ENCODE measurements at places on chromosomes 6 and 20.
A peak's percentile ranks its signal among the peaks of the same experiment; 100 is the strongest.

GRCh38 chr6:115865914-115866313, 194.8 kb downstream of the FRK start:
- no peak for DNase-seq

- no peak for DNase-seq
Observed at GRCh38 chr6:38806271-38806670, 91.2 kb downstream of the DNAH8 start.

GRCh38 chr20:62266340-62266739, 28.0 kb downstream of the OSBPL2 start:
- DNase-seq, result no peak

DNA sequence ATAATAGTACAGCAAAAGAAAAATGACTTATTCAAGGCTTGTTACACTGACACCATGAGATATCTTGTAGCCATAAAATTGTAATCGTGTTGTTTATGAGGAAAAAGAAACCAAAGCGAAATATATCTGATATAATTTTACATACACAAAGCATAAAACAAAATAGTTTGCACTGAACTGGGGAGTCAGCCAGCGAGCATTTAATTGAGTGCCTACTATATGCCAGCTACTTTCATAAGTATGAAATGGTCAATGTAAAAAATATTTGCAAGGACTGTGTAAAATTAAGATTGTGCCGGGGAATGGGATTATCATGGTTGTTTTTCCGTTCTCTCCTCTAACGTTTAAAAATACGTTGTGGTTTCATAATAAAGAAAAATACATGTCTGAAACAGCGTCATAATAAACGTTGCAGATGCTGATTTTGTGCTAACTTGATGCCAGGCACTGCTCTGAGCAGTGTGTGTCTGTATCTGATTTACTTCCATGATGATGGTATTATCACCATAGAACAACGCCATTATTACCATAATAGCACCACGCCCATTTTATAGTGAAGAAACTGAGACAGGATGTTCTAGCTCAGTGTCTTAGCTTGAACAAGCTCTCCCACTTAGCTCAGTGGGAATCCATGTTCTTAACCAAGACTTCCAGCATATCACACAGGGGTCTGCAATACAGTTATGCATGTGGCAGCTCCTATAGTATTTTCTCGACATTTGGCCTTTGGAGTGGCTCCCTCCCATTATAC, 144.6 kb downstream of the BCAS1 start:
- DNase-seq, result no peak

- DNase-seq, result no peak
Observed at GRCh38 chr6:48078120-48078519, 32.9 kb downstream of the PTCHD4 start.

GRCh38 chr6:168002804-168003203, 5.3 kb downstream of the KIF25 start:
- no peak for DNase-seq

DNA sequence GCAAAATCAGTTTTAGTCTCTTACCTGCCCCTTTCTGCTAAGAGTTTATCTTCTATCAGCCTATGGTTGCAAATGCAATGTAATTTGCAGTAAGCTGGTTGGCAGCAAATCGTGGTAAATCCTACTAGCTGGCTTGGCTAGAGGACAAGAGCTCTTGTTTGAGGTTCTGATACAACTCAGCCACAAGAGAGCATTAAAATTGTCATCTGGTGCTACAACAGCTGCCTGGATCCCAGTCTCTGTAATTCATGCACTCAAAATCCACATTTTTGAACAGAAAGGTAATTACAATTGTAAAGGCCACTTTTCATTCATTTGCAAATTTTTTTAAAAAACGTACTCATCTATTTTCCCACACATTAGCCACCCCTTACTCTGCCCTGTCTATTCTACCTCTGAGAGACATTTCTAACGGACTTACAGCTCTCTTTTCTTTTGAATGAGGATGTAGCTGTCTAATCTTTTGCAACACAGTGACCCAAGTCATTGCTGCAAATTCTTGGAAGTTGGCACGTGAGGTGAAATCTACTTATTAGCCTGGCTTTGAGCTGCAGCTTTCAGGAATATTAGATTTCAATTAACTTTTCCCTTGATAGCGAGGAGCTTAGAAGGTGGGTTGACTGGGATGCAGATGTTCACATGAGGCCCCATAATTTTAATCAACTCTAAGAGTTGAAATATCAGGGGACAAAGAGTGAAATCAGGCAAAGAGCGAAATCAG, 54.0 kb upstream of the FAM184A start:
- no peak for DNase-seq

- no peak for DNase-seq
Observed at GRCh38 chr20:41411391-41411847, 44.8 kb upstream of the EMILIN3 start.

GRCh38 chr20:49854190-49854875, 41.7 kb downstream of the SLC9A8 start:
- no peak for DNase-seq

GRCh38 chr20:47606983-47607613, 105.4 kb downstream of the NCOA3 start:
- no peak for DNase-seq

DNA sequence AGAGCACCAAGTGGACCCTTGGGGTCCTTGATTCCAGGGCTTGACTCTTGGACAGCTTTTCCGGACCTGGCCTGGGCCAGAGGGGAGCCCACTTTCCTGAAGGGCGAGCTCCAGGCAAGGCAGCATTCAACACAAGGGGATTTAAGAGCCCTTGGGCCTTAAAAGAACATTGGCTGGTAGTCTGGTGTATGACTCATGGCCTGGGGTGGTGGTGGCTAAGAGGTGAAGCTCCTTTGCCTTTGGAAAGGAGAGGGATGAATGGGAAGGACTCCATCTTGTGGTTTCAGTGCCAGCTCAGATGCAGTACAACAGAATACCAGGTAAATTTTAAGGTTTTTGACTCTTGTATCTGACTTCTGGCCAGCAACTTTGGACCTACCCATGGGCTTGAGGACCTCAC, 760.7 kb downstream of the GRIK2 start:
- no peak for DNase-seq

DNA sequence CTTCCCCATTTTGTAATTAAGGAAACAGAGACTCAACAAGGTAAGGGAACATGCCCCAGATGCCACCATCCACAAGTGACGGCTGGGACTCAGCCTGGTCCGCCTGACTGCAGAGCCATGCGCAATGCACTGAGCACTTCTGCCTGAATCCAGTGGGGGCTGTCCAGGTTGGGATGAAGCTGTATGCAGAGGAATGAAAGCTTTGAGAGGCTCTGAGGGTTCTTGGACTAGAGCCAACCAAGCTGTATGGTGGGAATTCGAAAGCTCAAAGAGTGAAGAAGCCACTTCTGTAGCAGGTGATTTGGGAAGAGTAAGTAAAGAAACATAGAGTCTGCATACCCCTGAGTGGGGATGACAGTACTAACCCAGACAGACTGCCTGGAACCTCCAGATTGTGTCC, 127.6 kb upstream of the AKAP12 start:
- no peak for DNase-seq

GRCh38 chr6:170114187-170114945, 176.5 kb downstream of the DLL1 start:
- peak; percentile 1 for DNase-seq

- no peak for DNase-seq
Observed at GRCh38 chr20:63831646-63831992, 555 bp upstream of the ZBTB46 start.

- DNase-seq, result no peak
Observed at GRCh38 chr6:49563006-49563886, 12.8 kb downstream of the C6orf141 start.

DNA sequence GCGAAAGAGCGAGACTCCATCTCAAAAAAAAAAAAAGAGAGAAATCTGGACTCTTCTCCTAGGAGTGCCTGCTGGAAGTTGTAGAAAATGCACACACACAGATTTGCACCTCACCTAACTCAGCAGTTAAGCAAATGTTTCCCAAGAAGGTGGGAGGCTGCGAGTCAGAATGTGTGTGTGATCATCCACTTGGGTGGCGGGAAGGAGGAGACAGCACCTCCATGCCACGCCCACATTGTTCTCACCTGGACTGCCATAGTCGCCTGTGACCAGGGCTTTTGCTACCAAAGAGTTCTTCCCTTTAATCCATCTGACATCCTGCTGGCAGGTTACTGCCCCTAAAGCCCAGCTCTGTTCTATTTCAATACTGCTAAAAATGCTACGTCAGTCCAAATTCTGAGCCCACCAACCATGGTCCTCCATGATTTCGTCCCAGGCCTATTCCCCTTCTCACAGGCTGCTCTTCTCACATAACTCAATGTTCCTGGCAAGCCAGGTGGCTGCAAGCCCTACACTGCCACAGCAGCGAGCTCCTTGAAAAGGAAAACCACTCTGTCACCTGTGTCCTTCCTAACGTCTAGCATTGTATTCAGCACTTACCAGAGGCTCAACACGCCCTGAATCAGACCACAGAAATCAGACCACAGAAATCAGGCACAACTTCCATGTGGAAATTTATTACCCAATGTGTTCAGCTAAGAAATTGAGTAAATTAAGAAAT, 77.5 kb downstream of the PSMG4 start:
- DNase-seq, result no peak

DNA sequence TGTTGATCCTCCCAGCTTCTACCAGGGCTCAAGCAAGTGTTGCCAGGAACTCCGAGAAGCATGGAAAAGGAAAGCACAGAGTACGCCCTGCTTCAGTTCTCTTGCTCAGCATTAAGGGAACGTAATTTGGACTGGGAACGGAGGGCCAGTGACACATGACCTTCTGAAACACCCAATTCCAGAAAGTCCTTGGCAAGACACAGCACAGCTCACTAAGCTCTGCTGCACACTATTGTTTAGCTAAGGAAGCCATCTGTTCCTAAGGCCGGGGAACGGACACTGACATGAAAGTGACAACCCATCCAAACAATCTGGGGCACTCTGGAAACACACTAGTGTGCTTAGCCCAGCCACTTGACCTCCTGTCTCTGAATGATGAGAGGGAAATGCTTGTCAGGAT, 56.9 kb upstream of the NXT1 start:
- DNase-seq, result no peak

DNA sequence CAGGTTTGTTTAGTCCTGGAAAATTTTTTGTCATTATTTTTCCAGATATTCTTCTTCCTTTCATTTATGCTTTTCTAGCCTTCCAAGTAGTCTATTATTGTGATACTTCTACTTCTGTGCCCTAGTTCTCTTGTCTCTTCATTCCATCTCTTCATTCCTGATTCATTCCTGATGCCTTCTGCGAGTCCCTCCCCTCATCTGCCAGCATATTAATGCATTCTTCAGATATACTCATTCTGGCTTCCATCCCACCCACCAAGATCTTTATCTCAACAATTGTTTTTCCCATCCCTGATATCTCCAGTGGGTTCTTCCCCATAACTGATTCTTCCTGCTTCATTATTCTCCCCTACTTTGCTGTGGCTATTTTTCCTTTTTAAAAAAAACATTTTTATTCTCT, 35.2 kb downstream of the ALDH5A1 start:
- DNase-seq, result no peak

DNA sequence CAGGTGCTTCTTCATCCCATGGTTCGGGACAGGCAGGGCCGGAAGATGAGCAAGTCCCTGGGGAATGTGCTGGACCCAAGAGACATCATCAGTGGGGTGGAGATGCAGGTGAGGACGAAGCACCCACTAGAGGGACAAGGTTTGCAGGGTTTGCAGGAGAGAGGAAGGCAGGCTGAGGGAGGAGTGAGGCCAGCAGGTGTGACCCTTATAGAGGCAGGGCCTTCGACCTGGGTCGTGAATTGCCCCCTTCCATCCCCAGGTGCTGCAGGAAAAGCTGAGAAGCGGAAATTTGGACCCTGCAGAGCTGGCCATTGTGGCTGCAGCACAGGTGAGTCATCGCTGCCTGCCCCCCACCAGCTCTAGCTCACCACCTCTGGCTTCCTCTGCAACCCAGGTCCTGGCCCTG, 8.4 kb downstream of the VARS2 start:
- no peak for DNase-seq

GRCh38 chr6:15290962-15291704, 45.3 kb downstream of the JARID2 start:
- no peak for DNase-seq

GRCh38 chr6:131918650-131919355, 32.4 kb downstream of the CCN2 start:
- no peak for DNase-seq

DNA sequence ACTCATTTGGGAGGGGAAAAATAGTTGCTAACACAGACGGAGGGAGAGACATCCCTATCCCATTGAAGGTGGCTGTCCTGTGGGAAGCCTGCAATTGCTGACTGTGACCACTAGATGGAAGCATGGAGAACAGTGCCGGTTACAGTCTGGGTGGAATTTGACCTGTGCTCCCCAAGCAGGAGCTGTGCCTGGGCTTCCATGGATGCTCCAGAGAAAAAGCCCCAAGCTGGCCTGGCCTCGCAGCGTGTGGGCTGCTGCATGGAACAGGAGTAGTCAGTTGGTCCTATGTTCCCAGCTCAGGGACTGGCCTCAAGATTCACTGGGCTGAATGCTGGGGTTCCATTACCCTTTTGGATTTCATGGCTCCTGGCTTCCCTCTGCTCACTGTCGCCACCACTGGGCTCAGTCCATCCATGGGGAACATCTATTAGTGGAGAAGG, 116.3 kb upstream of the CHD6 start:
- DNase-seq, result peak; percentile 2

GRCh38 chr6:111110036-111110435, 22.7 kb downstream of the SLC16A10 start:
- DNase-seq, result no peak

DNA sequence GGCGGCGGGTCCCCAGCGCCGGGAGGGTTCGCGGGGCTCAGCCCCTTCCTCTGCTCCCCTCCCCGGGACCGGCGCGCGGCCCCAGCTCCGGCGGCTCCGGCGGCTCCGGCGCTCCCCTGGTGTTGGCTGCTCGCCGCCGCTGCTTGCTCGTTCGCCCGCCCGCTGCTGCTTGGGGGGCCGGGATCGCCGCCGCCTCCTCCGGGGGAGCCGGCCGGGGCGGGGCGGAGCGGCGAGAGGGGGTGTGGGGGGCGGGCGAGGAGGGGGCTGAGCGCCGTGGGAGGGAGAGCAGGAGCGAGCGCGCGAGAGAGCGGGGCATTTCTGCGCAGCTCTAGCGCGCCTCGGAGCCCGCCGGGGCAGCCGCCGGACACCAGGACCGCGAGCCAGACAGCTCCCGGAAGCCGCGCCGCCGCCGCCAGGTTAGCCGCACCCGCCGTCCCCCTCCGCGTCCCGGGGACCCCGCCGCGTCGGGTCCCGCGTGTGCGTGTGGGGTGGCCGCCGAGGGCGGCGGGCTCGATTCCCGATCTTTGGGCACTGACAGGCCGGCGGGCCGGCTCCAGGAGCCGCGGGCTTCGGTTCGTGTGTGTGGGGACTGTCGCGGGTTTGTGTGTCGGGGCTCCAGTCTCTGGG, 62.0 kb upstream of the EPB41L1 start:
- DNase-seq, result no peak

- DNase-seq, result no peak
Observed at GRCh38 chr6:169783401-169783800, 32.0 kb downstream of the ERMARD start.

GRCh38 chr6:106186172-106186571, 100.0 kb downstream of the PRDM1 start:
- no peak for DNase-seq
